ENCODE measurements at places on chromosomes 16 and 17.

- DNase-seq: no peak
Observed at GRCh38 chr17:51188271-51188833, 22.1 kb downstream of the NME2 start.

DNA sequence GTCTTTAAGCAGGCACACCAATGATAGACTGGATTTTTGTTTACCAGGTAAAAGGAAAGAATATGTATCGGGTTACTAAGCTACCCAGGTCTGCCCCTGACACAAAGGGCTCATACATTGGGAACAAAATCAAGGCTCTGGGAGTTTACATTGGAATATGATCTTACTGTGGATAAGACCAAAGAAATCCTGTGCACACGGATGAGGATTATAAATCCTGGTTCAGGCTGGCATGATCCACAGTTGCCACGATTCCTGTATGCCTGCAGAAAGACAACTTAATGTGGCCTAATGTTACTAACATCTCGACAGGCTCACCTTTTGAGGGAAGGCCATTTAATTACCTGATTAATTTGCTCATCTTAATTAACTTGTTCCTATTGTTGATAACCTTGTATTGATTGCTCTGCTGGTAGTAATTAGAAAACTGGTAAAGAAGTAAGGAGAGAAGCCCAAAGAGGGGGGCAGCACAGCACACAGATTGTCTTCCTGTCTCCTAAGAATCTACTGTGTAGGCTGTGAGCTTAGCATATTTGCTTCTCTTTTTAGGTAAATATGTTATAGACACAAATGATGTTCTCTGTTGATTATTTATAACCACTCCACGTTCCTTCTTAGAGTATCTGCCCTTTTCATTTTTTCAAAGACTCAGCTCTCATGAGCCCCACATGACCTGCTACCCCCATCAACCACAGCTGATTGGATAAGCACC is 51.0 kb upstream of the TOX3 start:
- DNase-seq: peak; percentile 86

- no peak for DNase-seq
Observed at GRCh38 chr17:6361733-6362132, 73.2 kb downstream of the AIPL1 start.

DNA sequence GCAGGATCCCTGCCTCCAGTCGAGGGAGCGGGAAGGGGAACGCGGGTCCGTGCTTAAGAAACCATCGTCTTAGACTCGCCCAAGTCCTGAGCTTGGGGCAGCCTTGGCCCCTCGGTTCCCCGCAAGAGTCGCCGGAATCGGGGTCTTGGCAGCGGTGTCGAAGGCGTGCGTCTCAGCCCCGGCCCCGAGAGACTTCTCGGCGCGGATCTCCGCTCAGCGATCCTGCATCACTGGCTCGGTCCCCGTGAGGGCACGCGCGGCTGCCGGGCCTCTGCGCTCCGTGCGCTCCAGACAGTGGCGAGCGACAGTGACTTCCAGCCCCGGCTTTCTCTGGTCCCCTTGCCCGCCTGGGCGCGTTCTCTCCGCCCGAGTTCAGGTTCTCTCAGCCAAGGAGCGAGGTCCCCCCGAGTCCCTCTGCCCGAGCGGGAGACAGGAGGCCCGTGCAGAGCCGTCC is 380 bp downstream of the HS3ST3A1 start:
- DNase-seq: no peak

- no peak for DNase-seq
Observed at GRCh38 chr16:69315486-69316311, 4.5 kb downstream of the VPS4A start.

GRCh38 chr17:39183045-39183444 is 14.4 kb downstream of the CACNB1 start:
- DNase-seq: no peak

- peak; percentile 21 for DNase-seq
Observed at GRCh38 chr17:46158323-46159296, 34.6 kb downstream of the KANSL1 start.

- DNase-seq: no peak
Observed at GRCh38 chr16:76500006-76500405, 222.8 kb downstream of the CNTNAP4 start.

- no peak for DNase-seq
Observed at GRCh38 chr17:973053-973452, 6.5 kb downstream of the NXN start.

DNA sequence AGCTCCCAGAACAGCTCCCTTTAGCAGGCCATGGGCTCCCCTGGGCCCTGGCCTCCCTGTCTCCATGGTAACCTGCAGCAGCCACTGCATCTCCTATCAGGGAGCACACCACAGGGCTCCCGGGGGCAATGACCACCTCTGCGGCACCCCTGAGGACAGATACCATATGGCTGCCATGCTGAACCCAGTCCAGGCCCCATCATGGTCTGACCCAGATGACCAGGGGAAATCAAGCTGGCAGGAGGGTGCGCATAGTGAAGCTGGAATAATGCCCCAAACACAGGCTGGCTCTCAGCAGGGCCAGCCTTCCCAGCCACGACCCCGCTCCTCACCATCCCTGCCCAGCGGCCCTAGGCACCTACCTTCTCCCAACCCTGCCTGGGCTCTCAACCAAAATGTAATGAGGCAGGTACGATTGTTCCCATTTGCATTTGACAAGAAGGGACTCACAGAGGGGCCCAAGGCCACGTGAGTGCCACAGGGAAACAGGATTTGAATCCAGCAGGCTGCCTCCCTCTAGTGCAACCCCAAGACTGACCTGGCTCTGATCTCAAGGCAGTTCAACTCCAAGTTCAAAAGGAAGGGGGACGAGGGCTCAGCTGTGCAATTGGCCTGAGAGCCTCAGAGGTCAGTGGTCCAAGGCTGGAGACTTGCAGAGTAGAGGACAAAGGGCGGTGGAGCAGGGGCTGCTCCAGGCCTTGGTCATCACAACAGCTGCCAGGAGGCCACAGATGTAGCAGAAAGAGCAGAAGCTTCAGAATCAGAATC is 2.4 kb downstream of the RUNDC3A start:
- DNase-seq: no peak

DNA sequence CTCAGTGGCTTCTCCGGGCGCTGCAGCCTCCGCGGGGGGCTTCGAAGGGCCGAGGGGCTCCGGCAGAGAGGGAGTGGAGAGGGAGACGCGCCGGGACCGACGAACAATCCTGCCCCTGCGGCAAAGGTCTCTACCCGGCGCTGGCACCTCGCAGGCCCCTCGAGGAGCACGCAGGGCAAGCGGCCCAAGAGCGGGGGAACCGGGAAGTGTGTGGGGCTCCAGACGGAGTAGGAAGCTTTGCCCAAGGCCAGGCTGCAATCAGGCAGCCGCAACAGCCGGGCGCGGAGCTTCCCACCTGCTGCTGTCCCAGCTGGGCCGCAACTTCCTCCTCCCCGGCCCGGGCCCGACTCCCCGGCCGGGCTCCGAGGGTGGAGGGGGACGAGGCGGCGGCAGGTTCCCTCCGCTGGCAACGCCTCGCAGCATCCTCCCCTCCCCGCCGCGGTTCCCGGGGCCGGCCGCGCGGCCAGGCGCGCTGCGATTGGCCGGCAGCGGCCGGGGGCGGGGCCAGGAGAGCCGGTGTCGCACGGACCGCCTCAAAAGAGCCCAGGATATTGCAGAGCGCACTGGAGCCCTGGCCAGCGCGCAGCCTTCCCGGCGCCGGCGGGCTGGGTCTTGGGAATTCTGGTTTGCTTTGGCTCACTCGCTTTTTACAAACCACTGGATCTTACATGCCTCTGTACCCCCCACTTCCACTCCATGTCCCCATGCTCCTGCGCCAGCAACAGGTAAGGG is at the start of gene KCNJ2:
Gene KCNJ2, plus strand, starts transcription at position 556 of the 732 bp plus-strand sequence. CDS start 5,508 bp downstream, outside the sequence.
- DNase-seq: peak; percentile 97

- DNase-seq: no peak
Observed at GRCh38 chr17:42111871-42112551, 503 bp downstream of the DHX58 start.

DNA sequence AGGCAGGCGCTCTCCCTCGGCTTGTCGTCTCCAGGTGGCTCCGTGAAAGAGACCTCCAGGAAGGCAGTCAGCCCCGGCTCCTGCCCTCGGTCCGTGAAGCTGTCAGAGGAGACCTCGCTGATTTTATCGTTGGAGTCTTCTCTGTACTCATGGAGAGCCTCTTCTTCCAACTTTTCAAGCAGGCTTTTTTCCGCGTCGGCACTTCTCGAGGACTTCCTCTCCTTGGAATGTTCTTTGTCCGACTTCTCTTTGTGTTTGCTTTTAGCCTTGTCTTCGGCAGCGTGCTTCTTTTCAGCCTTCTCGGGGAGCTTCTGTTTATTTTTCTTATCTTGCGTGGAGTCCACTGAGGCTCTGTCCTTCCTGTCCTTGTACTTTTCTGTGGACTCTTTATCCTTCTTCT is 65.0 kb downstream of the ZNF778 start:
- no peak for DNase-seq

DNA sequence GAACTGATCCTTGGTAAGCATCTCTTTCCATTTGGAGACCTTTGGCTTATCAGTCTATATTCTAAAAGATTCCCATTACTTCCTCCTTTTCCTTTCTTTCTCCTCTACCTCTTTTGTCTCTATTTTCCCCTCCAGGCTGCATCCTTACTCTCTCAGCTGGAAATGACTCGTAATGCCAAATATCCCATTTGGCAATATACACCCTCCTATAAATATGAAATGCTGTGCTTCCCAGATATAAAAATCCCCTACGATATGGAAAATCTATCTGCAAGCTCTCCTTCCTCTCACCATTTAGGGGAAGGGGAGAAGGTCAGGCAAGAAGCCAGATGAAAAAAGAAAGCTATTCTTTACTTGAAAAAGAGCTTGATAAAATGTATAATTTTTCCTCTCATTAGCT is 39.9 kb downstream of the XPO6 start:
- no peak for DNase-seq

DNA sequence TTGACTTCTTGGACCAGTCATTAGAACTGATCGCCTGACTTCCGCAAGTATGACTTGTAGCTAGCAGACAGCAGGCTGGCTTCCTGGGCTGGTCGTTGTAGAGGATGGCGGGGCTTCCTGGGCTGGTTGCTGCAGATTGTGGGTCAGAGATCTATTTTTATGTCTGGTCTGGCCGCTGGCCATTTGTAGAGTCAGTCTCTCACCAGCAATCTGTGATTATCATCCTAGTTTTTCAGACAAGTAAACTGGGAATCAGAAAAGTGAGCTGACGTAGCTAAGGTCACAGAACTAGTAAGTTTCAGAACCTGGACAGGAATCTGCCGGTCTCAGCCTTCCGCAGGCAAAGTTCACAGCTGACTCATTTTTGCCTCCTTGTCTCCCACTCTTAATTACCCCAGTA is 19.1 kb downstream of the GPR142 start:
- no peak for DNase-seq

DNA sequence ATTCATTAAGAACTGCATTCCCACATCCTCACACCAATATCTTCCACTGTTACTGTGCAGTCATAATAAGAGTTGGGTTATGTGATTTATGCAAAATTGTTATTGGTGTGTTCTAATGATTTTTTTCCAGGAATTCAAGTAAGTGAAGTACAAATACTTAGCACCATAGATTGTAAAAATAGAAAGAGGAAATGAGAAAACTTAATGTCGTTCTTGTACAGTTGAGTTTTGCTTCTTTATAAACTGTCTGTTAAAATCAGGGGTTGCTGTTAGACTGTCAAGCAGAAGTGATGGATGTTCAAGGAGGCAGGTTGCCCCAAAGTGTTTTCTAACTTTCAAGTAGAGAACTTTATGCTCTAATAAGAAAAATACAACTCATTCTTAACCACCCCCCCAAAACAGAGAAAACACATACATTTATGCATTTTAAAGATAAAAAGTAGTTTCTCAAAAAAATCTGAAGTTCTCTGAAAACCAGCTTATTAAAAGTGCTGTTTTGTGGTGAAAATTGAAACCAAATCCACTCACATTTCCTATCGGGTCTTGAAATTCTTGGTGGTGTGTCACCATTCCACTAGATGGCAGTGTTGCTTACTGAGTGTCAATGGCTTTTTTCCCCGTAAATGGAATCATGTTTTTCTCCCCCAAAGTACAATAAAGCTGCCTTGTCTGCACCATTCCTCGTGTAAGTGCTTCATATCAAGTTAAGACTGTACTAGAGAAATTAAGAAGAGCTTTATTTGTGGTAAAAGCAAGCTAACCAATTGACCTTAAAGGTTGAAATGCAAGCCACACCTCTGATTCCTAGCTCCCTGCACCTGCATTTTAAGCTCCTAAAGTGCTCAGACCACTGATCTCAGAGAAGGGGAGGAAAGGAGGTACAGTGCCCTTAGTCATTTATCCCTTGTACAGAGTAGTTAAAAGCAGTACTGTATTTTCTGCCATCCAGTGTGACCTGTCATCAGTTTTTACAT is 4.7 kb upstream of the IGSF6 start:
- peak; percentile 21 for DNase-seq

DNA sequence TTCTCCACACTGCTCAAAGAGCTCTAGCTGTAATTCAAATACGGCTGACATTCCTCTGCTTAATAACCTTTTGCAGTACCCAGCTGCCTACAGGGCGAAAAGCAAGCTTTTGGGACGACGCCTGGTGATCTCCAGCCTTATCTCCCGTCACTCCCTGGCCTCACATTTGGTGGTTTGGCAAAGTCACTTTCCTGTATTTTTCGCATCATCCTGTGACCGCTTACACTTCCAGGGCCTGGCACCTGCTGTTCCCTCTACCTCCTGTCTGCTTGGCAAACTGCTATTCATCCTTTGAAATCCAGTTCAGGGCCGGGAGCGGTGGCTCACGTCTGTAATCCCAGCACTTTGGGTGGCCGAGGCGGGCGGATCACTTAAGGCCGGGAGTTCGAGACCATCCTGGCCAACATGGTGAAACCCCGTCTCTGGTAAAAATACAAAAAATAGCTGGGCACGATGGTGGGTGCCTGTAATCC is 2.7 kb upstream of the BHLHA9 start:
- DNase-seq: no peak

DNA sequence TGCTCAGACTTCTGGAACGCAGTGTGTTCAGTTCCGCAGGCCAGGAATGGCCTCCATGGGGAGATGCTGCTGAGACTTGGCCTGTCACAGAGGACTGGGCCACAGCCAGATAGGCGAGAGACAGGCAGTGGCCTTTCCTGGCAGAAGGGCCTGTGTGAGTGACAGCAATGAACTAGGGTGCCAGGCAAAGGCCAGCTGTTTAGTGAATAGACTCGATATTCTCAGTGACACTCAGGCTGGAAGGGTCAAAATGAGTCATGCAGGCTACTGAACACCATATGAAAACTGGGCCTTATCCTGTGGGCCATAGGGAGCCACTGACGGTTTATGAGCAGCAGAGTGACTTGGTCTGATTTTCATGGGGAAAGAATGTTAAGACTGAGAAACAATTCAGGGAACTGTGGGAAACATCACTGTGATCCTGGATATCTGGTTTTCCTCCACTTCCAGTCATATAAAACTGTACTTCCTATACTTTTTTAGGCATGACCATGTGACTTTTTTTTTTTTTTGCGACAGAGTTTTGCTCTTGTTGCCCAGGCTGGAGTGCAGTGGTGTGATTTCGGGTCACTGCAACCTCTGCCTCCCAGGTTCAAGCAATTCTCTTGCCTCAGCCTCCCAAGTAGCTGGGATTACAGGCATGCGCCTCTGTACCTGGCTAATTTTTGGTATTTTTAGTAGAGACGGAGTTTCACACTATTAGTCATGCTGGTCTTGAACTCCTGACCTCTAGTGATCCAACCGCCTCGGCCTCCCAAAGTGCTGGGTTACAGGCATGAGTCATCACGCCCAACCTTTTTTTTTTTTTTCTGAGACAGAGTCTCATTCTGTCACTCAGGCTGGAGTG is 5.2 kb upstream of the NUBP1 start:
- no peak for DNase-seq
